ENCODE measurements at places on chromosomes 2 and 18. TPM values are rescaled to one million over a fixed set of nuclear protein-coding genes. Genes with fewer than 3 reads are reported as not detected.

GRCh38 chr2:37026050-37026449 lies 58.1 kb downstream of the HEATR5B start:
- DNase-seq, result peak; percentile 47

DNA sequence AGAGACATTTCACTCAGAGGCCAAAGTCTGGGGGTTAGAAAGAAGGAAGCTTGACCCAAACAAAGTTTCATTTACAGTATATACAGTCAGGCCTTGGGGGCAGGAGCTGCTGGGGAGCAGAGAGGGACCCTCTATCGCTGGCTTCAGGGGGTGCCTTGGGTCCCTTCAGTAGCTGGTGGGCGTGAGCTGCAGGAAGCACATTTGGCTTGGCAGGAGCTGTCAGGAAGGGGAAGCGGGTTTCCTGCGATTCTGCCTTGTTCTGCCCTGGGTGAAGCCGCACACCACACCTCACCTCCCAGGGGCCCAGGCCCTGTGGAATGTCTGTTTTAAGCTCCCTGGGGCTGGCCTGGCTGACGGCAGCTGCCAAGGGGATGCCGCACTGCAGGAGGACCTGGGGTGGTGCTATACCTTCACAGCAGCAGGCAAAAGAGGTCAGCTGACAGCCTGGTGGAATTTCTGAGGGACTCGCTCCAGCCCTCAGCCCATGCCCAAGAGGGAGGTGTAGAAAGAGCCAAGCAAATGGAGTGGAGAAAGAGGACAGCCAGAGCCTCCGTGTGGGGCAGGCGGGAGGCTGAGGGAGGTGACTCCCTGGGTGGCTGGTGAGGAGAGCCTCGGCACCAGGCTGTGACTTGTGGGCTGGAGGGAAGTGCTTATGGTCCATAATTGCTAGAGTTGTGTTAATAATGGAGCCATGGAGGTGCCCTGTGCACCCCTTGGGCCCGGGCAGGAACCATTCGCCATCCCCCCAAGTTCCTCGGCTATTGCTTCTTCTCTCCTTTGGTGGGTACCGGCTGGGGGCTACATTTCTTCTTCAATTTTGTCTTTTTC lies 43.9 kb downstream of the PSD4 start:
- DNase-seq, result no peak

- DNase-seq, result peak; percentile 2
Observed at GRCh38 chr2:112776113-112776512, 8.2 kb downstream of the IL1A start.

DNA sequence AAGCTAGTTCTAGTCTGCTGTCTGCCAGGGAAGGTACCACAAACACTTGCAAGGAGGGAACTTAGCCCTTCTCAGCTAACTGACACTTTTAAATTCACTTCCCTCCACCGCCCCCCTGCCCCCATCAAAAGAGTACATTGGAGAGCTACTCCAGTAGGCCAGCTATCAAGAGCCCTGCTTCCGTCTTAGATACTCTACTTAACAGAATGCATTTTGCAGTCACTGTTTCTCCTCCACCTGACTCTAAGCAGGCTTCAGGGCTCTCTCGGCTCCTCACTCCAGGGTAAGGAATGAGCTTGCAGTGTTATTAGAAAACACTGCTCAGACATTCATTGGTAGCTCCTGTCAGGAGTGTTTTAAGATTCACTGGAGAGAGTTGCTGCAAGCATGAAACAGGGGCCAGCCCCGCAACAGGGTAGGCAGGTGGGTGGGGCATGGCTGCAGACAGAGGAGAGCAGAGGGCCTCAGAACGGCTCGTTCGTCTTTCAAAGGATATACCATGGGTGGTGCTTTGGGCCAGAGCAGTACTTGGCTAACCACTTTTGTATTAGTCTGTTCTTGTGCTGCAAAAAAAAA lies 35.3 kb upstream of the PDCL3 start:
- DNase-seq, result no peak

GRCh38 chr2:49037197-49037596 lies 117.1 kb downstream of the FSHR start:
- no peak for DNase-seq

DNA sequence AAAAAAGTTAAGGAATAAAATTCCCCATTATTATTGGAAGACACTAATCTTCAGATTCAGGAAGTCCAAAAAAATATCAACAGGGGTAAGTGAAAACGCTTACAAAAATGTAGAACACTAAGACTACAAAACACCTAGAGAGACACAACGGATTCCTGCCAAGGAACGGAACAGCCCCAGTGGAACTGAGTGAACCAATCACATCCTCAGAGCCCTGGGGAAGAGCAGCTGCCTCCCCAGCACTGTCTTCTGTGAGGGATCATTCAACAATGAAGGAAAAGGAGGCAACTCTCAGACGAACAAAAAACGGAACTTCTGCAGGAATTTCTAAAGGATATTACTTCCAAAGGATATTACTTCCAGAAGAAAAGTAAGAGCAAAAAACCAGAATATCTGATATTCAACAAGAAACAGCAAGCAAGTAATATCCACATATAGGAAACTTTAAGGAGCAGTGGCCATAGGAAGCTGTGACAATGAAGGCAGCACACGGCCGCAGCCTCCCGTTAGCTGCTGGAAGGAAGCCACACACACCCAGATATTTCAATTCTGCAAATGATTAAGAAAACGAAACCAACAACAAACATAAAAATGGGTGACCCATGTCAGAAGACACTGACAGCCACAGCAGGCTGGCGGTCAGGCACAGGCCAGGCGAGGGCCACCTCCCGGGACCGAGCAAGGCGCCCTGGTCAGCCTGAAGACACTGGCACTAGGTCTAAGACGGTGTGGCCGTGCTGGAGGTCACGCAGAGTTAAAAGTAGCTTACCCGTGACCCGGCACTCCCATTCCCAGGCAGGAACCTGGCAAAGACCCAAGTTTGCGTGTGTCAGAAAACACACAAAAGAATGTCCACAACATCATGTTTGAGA lies 81.8 kb downstream of the HDAC4 start:
- no peak for DNase-seq

DNA sequence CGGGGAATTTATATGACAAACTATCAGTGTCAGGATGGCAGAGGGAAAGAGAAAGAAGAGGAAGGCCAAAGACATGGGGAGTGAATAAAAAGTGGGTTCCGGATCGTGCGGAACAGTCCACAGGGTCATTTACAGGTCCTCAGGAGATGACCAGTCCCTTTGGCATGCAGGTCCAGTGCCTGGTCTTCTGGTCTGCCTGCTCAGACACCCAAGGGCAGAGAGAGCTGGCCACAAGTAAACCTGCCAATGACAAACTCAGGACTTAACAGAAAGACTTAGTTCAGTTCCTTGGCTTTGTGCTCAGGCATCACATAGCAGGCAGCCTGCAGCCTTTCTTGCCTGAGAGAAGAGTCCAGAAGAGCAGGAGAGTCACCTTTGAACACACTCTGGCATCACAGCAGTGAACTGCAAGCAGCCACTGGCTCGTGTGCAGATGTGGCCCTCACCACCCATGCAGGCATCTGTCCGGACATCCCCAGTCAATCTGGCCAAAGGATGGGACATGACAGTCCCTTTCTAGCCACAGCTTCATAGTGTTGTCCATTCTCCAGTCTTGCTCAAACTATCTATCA lies 14.0 kb downstream of the TMEM127 start:
- no peak for DNase-seq

The KLHL30 gene
- not detected for total RNA-seq
